ENCODE measurements at places on chromosomes 2 and 18.

DNA sequence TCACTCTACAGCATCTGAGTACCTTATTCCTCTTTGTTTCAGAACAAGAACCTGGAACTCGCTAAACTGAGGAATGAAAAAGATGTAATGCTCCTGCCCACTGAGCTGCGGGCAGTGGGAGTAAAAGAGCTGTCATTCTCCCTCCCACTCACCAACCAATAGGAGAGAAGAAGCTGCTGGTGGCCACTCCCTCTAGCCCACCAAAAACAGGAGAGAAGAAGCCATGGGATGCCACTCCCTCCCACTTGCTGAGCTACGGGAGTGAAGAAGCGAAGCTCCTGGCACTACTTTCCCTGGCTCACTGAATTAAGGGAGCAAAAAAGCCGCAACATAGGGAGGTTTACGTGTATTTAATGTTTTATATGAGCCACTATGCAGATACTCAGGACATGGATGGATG lies 53.7 kb downstream of the RIT2 start:
- no peak for DNase-seq

DNA sequence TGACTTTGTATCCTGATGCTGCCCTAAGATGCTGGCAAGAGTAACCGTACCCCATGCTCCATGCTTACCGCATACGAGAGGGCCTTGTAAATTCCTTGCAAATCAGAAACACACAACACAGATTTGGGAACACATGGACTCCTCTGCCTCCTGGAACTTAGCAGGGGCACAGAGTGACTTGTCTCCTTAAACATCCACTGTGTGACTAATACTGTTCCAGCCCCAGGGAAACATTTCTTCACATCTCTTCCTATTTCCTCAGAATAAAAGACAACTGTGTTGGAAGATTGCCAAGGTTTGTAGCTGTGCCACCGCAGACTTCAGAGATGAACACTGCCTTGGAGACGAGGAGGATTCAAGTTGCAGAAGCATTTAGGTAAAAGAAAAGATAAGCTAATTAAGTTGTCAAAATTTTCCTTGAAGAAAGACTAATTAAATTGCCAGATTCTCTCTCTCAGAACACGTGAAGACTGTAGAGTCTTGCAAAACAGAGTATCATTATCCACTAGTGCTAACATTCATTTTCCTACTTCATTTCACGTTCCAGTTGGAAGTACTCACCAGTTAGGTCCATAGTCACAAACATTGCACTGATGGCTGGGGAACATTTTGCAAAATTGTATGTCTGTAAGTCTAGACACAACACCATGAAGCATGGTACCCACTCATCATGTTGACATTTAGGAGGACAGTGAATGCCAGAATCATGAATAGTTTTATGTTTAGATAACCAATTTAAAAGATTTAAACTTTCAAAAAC lies 188.8 kb downstream of the TSN start:
- DNase-seq: no peak

GRCh38 chr2:207073801-207074678 lies 91.7 kb downstream of the KLF7 start:
- peak; percentile 55 for DNase-seq

DNA sequence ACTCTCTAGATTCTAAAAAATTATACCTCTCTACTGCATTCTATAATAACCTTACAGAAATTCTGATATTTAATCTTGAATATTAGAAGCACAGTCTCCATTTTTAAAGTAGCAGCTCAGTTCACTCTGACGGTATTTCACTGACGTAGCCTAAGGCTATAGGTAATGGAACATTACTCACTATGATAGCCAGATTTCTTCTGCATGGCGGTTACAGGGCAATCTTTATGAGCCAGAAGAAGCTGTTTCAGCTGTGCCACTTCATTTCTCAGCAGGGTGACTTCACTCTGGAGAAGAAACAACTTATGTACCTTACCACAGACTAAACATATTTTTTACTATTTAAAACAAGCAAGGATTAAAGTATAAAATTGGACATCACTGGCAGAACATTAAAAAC lies 75.3 kb upstream of the CHN1 start:
- no peak for DNase-seq

- DNase-seq: no peak
Measured at GRCh38 chr2:119550856-119551255, 6.6 kb downstream of the CFAP221 start.

GRCh38 chr2:237927986-237928385 lies 38.8 kb upstream of the UBE2F start:
- DNase-seq: no peak

GRCh38 chr18:57278933-57279332 lies 73.4 kb upstream of the ST8SIA3 start:
- DNase-seq: no peak

- DNase-seq: peak; percentile 56
Measured at GRCh38 chr18:47754311-47755101, 176.0 kb downstream of the SMAD2 start.

GRCh38 chr2:29233428-29233827 lies 118.2 kb downstream of the CLIP4 start:
- no peak for DNase-seq

- no peak for DNase-seq
Measured at GRCh38 chr2:27194538-27195354, 17.1 kb upstream of the ATRAID start.
